Stomach (tissue), 19 donors: ENCODE measurements at places on chromosomes 3 and 15.

DNA sequence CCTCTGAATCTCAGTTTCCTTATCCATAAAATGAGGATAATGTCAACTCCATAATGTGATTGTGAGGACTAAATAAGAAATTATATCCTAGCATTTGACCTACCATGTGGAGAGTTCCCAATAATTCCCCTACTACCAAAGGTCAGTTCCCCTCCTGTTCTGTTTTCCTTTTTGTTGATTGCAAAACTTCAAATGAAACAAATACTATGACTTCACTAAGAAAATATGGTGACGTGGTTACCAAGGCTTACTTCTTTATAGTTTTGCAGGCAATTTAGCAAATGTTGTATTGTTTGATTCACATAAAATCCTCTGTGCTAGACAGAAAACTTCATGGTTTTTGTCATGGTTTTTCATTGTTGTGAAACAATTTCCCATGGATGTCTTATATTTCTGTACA, 153.8 kb upstream of the RORA start:
- DNase-seq, result no peak

DNA sequence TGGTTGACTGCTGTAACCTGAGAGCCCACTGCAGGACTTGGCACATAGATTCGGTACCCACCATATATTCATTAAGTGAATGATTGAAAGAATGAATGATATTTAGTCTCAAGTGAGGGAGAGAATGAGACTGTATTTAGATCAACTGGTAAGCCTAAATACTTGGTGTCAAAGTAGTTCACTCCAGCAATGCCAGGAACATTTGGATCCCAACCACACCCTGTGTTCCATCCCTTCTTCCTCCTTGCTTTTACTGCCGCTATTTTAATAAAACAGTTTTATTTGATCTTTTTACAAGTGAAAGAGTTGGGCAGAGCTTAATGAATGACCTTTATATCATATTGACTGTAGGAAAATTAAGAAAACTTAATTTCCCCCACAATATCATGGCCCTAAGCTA, 473.6 kb upstream of the CBLB start:
- no peak for DNase-seq

- DNase-seq, result no peak
These were observed 681 bp downstream of the CHMP2B start for GRCh38 chr3:87227835-87228144.

GRCh38 chr3:52513281-52513680, 18.1 kb downstream of the STAB1 start:
- DNase-seq, result no peak

GRCh38 chr3:188049606-188050530, 104.1 kb upstream of the LPP start:
- DNase-seq, result peak; percentile 28

GRCh38 chr3:142577696-142578328, 721 bp downstream of the ATR start:
- DNase-seq, result no peak
